ENCODE measurements at places on chromosomes 7 and 10.

- DNase-seq = no peak
Observed at GRCh38 chr10:100715445-100716385, 29.7 kb upstream of the PAX2 start.

DNA sequence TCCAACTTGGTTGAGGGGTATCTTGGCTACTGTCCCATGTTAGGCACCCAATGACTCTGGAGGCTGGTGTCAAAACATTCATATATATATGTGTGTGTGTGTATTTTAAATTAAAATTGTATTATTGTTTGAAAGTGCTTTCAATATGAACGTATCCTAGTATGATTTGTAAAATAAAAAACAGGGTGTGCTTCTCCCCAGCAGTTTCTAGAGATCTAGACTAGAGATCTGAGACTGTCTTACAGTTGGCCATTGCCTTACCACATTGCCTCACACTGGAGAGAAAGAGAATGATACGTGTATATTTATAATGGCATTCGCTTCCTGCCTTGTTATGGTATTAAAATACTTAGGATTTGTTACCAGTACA is 1.2 kb downstream of the BAG3 start:
- no peak for DNase-seq

DNA sequence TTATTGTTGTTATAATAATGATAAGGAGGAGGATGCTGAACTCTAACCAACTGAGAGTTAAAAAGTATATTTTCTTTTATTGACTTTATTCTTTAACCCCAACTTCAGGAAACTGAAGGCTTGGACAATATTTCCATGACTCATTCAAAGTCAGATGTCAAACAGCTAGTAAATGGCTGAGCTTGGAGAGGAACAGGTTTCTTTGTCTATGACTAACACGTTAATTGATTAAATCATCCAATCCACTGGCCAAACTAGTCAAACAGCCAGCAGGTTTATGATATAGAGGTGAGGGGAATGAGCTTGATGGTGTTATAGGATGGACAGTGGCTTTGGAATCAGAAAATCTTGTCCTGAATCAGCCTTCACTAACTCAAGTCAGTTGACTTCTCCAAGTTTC is 119.1 kb upstream of the WDR11 start:
- DNase-seq = no peak

GRCh38 chr7:128894101-128894440 is 16.4 kb downstream of the KCP start:
- no peak for DNase-seq

GRCh38 chr7:156768698-156769472 is 124.1 kb downstream of the LMBR1 start:
- DNase-seq = no peak

DNA sequence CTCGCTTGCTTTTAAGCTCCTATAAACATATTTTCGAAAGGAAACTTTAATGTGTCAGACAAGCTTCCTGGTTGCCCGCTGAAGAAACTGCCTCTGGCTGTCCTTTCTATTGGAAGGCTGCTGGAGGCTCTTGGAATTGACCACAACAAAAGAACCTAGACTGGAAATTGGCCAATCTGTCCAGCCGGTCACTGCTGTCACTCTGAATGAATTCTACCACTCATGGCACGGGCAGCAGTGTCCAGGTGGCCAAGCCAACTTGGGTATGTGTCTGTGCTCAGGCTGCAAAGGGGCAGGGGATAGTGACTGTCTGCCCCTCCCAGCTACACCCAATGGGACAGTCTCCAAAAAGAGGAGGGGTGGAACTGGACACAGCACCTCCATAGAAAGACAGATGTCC is 57.6 kb downstream of the CDH23 start:
- DNase-seq = no peak

DNA sequence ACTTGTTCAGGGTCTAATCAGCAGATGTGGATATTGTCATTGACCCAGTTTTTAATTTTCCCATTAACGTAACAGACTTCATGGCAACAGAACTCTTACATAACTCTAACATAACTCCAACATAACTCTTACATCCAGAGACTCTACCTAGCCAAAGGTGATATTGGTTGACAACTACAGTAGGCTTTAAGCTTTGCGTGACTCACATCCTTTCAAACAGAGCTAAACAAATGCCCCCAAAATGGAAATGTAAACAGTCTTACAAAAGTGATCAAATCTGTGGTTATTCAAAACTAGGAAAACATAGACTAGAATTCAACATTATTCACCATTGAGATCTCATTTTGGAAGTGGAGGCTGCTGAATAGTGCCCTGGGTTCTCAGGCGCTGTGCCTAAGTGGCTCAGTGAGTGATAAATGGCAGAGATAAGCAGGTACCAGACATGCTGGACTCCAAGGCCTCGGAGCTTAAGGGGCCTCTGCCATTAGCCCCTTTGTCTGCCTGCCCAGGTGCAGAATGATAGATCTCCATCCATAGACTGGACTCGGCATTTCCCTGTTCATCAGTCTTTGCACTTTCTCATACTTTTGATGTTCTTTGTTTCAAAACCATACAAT is 34.3 kb upstream of the BTBD16 start:
- DNase-seq = no peak

GRCh38 chr10:3886191-3886590 is 101.2 kb upstream of the KLF6 start:
- no peak for DNase-seq

GRCh38 chr10:70166394-70166793 is 3.9 kb downstream of the SAR1A start:
- no peak for DNase-seq

- DNase-seq = no peak
Observed at GRCh38 chr7:137853053-137853452, 6.3 kb upstream of the DGKI start.

GRCh38 chr7:57339198-57339944 is 110.6 kb upstream of the ZNF716 start:
- no peak for DNase-seq

DNA sequence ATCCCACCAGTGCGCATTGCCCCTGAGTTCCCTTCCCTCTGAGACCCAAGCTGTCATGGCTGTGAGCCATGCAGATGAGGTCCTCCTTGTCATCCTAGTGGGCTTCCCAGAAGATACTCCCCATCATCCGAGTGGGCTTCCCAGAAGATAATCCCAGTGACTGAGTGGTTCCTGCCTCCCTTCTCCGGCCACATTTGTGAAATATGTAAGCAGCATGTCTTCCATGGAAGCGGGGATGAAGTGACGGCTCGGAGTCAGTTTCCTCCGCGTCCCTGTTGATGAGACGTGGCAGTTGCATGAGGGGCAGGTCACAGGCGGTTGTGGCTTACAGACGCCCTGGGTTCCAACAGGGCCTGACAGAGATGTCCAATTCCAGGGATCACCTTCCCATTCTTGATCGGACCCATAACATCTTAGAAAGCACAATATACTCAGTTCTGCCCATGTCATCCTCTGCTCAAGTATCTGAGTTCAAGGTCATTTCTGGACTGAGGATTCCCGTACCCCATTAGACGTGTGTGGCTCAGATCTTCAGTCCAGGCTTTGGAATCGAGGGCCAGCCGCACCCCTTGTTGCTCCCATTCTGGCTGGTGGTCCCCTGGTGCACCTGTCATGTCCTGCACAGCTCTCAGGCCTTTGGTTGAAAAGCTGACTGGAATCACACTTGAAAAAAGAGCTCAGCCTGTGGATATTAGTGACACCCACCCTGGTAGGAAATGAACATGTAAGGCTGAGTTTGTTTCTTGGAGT is 166.9 kb downstream of the PTPRN2 start:
- DNase-seq = no peak

All from progenitor cell of endocrine pancreas (in vitro differentiated cells).